Calu3 (cell line): ENCODE measurements at places on chromosomes 1 and 21. TPM values are rescaled to one million over a fixed set of nuclear protein-coding genes. Genes with fewer than 3 reads are reported as not detected.
A peak's percentile ranks its signal among the peaks of the same experiment; 100 is the strongest.

- DNase-seq = peak; percentile 70
Observed at GRCh38 chr1:183544598-183545297, 45.5 kb downstream of the NCF2 start.

GRCh38 chr1:165313903-165314302 is 42.6 kb downstream of the LMX1A start:
- no peak for DNase-seq

- DNase-seq = peak; percentile 42
Observed at GRCh38 chr1:202656951-202657646, 53.2 kb downstream of the SYT2 start.

- DNase-seq = no peak
Observed at GRCh38 chr1:228941666-228942065, 206.4 kb downstream of the RHOU start.

GRCh38 chr1:157472056-157472701 is 80.1 kb downstream of the FCRL5 start:
- no peak for DNase-seq

CHD1L gene
- 32.6 and 34.2 TPM in 2 replicates for total RNA-seq

DNA sequence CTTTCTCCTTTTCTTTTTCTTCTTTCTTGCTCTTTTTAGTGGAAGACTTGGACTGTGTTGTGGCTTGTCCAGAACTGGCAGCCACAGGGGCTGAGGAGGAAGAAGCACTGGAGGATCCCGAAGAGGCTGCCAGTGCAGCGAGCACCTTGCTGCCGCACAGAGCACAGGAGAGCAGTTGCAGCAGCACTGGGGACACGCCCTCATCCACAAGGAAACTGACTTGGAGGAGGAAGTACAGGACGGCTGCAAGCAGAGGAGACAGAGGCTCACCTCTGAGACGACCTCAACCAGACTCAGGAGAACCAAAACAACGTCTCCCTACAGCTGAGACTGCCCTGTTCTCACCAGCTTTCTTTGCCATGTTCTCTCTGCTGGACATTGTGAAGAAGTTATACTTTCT is 88.9 kb downstream of the UBR4 start:
- peak; percentile 46 for DNase-seq

DCST1 gene
- 0.17 TPM in 1 of 2 replicates, not detected in the other for total RNA-seq

GRCh38 chr1:85692730-85693314 is 15.4 kb downstream of the ZNHIT6 start:
- no peak for DNase-seq

DNA sequence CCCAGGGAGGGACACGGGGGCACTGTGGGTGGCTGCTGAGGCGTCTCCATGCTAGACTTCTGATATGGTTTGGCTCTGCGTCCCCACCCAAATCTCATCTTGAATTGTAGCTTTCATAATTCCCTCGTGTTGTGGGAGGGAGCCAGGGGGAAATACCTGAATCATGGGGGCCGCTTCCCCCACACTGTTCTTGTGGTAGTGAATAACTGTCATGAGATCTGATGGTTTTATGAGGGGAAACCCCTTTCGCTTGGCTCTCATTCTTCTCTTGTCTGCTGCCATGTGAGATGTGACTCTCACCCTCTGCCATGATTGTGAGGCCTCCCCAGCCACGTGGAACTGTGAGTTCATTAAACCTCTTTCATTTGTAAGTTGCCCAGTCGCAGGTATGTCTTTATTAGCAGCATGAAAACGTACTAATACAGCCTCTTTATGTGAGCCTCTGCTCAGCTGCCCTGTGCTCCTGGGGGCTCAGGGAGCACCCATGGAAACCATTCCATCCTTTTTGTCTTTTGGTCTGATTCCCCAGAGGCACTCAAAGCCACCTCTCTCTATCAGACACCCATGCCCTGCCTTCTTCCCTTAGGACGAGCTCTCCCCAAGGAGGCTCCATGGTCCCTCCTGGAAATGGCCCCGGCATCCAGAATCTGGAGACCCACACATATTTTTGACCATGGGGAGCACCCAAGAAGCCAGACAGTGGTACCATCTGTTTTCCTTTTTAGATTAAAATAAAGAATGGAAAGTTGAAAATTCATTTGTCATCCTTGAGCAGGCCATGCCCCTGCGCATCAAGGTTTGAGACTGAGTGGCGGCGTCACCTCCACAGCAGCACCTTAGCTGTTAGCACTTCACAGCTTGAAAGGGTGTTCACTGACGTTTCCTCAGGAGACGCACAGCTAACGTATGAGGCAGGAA is 65.9 kb upstream of the FAM20B start:
- DNase-seq = no peak

GRCh38 chr1:8396083-8396785 is 78.3 kb downstream of the SLC45A1 start:
- DNase-seq = no peak

DNA sequence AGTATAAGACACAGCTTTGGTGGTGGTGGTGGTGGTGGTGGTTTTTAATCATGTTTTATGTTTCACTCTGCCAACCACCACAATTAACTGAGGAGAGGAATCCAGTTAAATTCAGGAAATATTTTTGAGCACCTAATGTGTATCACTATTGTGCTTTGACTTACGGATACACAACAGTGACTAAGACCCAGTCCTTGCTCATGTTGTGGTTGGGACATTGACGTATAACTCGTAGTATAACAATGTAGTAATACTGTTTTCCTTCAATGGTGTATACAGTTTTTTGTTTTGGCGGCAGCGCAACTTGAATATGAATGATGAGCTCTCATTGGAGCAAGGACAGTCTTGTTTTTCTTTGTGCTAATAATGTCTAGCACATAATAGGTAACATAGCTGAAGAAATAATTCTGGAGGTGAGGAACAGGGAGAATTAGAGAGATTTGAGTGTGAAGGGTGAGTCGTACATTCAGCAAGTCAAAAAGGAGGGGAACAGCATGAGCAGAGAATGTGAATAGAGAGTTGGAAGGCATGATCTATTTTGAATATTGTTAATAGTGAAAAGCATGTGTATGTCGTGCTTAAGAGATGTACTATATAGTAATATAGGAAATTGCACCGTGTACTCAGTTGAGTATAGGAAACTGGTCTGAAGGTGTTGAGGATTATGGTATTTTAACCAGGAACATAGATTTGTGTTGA is 5.5 kb downstream of the CACYBP start:
- no peak for DNase-seq

OR2T12 gene
- total RNA-seq = not detected in 2 replicates

GRCh38 chr1:55071477-55071876 is 32.1 kb downstream of the PCSK9 start:
- DNase-seq = peak; percentile 42

- no peak for DNase-seq
Observed at GRCh38 chr1:66731170-66731865, 20.9 kb upstream of the DYNLT5 start.

RNF186 gene
- total RNA-seq = not detected in 2 replicates

DNA sequence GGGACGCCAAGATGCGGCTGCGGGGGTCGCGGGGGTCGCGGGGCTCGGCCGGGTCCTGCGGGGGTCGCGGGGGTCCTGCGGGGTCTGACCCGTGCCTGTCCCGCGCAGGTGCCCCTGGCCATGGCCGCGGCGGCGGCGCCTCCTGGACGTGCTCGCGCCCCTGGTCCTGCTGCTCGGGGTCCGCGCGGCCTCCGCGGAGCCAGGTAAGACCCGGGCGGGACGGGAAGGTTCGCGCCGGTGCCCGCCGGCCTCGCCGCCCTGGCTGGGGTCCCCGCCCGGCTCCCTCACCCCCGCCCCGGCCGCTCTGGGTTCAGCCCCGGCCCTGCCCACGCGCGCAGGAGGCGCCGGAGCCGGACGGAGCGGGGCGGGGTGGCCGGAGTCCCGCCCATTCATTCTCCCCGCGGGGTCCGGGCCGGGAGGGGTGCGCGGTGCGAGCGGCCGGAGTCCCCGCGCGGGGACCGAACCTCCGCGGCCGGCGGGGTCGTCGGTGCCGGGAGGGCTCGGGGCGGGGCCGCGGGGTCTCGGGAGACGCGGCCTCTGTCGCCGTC is 380 bp downstream of the COL18A1 start:
- peak; percentile 50 for DNase-seq

DNA sequence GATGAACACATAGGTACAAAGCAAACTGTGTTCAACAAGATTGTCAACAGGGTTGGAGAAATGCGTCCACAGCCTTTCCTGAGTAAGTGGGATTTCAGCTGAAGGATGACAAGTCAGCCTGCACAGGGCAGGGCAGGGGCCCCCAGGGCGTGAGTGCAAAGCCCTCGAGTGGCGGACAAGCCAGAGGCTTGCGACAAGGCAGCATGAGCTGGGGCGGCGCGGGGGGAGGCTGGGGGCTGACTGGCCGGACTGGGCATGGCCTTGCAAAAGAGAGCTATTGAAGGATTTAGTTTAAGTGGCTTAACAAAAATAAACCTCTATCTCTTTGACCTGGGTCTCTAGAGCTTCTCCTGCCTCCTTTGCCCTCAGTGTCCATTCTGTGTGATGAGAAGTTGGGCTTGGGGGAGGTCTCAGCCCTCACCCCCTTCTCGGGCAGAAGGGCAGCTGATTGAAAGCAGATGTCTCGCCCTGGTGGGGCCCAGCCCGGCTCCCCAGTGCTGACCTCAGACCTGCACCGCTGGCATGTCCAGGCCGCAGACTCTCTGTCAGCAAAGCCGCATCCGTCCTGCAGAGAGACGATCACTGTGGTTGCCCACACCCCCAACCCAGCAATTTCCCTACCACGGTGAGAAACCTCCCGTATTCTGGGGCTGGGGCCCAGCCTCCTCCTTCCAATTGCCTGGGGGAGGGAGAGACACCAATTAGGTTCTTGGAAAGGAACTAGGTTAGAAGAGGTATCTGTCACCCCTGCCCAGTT is 24.3 kb upstream of the EPS8L3 start:
- no peak for DNase-seq
